Fibroblast of skin of left quadriceps (primary cell): ENCODE measurements at places on chromosomes 7 and 10.
A peak's percentile ranks its signal among the peaks of the same experiment; 100 is the strongest.

GRCh38 chr7:140926021-140926817 lies 1.5 kb upstream of the BRAF start:
- DNase-seq = no peak

DNA sequence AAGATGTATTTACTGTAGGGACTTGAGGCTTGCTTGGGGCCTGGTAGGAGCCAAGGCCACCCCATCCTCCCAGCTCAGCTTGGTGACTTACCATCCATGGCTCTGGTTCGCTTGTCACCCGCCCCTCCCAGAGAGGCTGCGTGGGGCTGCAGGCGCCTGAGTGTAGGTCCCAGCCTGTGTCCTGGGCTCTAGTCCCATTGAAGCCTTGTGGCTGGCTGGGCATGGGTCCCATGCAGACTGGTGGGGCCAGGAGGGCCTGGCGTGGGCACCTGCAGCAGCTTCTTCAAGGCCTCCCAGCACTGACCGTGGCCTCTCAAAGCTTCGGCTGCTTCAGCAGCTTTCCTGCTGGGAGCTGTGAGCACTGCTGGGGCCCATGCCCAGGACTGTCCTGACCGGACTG lies 118.1 kb downstream of the INPP5A start:
- DNase-seq = no peak

DNA sequence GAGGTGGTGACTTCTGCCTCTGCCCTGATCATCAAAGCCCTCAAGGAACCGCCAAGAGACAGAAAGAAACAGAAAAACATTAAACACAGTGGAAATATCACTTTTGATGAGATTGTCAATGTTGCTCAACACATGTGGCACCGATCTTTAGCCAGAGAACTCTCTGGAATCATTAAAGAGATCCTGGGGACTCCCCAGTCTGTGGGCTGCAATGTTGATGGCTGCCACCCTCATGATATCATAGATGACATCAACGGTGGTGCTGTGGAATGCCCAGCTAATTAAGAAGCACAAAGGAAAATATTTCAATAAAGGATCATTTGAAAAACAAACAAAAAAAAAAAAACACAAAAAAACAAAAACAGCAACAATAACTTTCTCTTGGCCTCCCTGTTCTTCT lies 59.5 kb upstream of the TOMM7 start:
- no peak for DNase-seq

GRCh38 chr7:44673324-44673723 lies 66.9 kb downstream of the OGDH start:
- DNase-seq = no peak

GRCh38 chr10:90967865-90968264 lies 47.0 kb upstream of the ANKRD1 start:
- DNase-seq = no peak

DNA sequence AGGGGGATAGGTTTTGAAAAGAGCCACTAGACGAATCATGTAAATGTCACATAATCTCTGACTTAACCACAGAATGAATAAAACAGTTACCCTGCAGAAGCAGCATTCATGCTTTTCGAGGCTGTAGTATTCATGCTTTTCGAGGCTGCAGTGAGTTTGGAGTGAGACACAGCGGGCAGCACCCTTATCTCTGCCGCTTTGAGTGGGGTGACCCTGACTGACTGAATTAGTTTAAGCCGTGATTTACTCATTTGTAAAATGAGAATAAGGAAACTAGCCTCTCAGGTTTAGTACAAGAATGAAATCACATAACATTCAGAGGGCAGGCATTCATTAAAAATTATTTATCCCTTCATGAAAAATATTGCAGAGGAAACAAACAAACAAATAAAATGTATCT lies 92.8 kb upstream of the KMT2C start:
- DNase-seq = no peak

DNA sequence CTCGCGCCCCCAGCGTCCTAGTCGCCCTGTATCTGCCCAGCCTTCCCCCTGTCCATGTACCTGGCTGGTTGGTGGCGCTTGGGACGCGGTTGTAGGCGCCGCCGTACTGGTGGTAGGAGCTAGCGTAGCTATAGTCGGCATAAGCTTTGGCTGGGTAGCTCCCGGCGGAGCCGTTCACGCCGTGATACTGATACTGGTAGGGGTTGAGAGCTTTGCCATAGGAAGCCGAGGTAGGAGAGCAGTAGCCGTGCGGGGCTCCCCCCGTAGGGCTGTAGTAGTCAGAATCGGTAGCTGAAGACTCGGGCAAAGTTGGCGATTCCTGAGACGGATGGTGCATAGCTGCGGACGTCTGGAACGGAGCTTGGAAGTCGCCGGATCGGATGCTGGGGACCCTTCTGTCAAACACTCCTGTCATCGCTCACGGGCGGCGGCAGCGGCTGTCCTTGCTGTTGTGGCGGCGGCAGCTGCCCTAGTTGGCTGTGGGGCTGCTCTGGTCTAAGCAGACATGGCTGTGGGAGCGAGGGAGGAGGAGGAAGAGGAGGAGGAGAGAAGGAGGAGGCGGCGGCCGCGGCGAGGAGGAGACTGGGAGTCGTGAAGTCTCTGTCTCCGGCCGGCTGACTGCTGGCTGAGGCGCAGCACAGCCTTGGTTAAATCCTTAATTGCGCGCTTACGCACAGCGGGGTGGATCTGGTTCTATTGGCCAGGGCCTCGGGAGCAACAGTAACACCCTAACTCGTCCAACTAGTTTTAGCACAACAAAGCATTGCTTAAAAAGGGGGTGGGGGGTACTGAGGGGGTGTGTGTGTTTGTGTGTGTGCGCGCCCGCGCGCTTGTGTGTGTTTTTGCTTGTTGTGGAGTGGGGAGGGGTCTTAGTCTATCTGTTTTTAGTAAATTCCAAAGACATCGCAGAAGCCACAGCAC lies at the start of gene DLX5:
Gene DLX5 (minus strand): TSS at position 623 of the 921 bp plus-strand sequence. CDS start 208 bp downstream, at position 415.
- DNase-seq = no peak

DNA sequence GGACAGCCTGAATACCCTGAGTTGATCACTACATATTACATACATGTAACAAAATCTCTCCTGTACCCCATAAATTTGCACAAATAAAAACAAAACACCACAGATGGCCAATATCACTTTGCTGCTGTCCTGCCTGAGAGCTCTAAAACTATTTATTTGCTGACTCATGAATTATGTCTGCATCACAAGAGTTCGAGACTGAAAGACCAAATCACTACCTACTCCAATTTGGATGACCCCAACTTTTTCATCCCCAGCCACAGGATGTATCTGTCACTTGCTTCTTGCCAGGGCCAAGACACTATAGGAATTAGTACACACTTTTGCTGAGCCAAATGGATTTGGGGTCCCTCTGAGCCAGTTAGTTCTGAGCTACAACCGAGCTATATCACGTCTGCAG lies 409.7 kb upstream of the NFE2L3 start:
- DNase-seq = no peak

GRCh38 chr10:63042256-63042655 lies 90.9 kb upstream of the NRBF2 start:
- no peak for DNase-seq

DNA sequence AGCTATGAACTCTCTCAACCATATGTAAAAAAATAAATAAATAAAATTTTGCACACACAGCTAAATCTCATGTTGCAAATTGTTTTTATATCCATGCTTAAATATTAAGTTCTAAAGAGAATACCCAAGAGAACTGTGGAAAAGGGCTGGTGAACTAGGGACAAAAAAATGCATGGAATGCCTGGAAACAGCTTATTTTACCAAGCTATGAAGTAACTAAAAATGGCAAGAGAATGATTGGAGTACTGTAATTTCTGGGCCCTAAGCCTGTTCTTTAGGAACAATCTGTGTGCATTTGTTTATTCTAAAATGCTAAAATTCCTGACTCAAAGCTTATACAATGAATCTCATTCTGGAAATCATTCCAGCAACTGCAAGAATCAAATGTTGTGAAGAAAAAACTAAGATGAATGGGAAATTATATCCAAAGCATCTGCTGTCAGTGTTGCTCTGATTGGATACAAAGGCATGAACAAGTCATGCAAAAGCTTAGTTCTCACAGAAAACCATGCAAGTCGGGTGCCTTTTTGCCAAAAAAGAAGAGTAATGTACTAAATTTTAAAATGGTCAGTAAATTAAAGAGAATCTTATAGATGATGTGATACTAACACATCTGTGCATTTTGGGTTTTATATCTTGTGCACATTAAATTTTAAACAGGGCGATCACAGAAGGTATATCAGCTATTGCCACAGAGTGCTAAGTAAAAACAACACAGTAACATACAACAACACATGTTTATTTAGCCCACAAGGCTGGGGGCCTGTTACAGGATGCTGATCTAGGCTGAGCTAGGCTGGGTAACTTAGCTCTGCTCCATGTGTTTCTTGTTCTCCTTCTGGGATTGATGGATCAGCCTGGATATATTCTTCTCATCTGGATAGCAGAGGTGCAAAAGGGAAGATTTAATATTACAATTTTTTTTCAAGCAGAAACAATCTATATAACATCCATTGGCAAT lies 453.5 kb upstream of the SEMA3A start:
- peak; percentile 97 for DNase-seq

DNA sequence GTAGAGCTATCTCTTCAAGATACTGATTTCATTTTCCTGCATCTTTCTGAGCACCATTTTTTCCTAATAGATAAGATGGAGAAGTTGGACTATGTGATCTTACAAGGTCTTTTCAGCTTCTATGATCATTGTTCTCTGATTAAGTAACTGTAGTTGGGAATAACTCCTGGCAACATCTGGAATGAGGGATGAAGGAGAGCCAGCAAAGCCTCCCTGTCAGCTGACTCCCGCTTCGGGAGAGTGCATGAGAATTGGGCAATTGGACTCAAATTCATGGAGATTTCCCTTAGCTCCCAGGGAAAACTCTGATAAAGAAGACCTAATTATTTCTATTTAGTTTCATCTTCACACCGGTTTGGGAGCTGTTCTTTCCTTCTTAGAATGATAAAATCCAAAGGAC lies 146.1 kb downstream of the CCDC71L start:
- DNase-seq = no peak

- DNase-seq = no peak
Measured at GRCh38 chr10:71767420-71768035, 5.8 kb downstream of the VSIR start.

GRCh38 chr10:106278383-106278782 lies 886.1 kb downstream of the SORCS1 start:
- DNase-seq = peak; percentile 10

DNA sequence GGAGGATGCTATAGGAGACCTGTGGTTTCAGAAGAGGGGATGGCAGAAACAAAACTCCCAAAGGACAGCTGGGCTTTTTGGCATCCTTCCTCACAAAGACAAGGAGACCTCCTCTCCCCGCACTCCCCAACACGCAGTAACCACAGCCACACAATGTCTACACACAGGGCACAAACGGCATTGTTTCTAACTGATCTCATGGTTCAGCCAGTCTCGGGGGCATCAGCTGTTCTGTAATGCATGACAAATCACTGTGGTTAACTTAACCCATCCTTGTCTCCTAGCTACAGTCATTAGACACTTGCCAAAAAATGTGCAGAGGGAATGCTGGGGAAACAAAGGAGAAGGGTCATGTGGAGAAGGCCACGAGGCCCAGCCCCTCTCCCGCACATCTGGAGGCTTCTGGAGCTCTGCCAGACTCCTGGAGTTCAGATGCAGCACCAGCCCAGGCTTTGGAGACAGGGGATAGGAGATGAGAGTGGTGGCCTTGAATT lies 7.6 kb upstream of the ADAMTS14 start:
- DNase-seq = peak; percentile 95

DNA sequence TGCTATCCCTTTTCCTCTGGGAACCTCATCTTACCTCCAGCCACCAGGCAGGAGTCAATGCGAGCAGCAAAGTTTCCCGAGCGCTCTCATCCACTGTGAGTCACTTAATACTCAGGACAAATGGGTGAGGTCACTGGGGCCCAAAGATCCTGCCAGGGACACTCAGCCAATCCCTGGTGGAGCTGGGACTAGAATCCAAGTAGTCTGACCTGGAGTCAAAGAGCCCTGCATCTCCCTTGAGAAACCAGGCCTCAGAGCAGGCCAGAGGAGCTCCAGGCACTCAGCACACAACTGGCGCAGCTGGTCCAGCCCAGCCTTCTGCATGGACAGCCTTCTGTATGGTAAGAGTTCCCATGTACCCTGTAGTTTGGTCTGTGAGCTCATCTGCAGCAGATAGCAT lies 142.3 kb downstream of the MAPK8 start:
- DNase-seq = no peak

GRCh38 chr7:110881721-110882120 lies 209.2 kb upstream of the LRRN3 start:
- DNase-seq = no peak

DNA sequence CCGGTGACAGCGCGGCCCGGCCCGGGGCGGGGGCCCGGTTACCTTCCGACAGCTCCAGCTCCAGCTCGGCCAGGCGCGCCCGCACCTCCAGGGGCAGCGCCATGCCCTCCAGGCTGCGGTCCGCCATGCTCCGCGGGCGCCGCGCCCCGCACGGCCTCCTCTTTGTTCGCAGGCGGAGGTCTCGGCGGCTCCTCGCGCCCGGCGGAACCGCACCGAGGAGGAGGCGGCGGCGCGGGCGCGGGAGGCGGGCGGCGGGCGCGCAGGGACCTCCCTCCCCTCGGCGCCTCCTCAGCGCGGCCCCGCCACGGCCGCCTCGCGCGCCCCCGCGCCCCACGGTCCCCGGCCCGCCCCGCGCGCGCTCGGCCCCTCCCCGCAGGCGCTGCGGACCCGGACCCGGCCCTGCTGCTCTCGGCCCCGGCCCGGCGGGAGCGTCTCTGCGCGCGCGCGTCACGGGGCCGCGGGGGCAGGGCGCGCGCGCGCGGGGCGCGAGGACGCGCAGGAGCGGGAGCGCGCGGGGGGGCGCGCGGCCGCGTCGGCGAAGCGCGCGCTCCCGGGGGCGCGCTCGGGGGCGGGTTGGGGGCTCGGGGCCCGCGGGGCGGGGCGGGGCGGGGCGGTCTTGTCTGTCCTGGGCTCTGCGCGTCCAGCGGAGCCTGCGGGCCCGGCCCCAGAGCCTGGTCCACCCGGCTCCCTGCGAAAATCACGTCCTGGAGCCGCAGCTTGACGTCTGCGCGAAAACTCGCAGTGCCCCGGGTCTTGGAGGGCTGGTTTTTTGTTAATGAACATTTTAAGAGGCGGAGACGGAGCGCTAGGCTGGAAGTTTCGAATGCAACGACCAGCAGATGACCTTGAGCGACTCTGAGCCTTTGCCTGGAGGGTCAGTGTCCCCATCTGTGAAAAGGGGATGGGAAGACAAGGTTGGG lies at the start of gene DIP2C:
Gene DIP2C (minus strand): TSS at position 217 of the 920 bp plus-strand sequence. CDS start 90 bp downstream, at position 127.
- DNase-seq = peak; percentile 73

DNA sequence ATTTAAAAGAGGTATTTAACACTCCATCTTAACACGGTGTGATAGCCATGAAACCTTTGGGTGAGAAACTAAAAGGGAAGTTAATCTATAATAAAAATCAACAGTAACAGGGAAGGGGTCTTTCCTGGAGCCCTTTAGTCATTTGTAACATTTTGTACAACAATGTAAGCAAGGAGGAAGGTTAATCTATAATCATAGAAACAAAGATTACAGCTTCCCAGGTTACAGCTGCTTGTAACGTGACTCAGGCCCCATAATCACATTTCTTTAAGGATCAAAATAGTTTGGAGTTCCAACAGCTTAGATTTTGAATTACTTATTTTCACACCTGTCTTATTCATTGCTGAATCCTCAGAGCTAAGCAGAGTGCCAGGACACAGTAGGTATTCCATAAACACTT lies 17.9 kb upstream of the CC2D2B start:
- DNase-seq = no peak

- DNase-seq = no peak
Measured at GRCh38 chr7:37432281-37432920, 16.3 kb downstream of the ELMO1 start.
